ENCODE measurements at places on chromosomes 5 and 9.

GRCh38 chr5:171226096-171226754 is 82.8 kb upstream of the TLX3 start:
- DNase-seq: no peak

DNA sequence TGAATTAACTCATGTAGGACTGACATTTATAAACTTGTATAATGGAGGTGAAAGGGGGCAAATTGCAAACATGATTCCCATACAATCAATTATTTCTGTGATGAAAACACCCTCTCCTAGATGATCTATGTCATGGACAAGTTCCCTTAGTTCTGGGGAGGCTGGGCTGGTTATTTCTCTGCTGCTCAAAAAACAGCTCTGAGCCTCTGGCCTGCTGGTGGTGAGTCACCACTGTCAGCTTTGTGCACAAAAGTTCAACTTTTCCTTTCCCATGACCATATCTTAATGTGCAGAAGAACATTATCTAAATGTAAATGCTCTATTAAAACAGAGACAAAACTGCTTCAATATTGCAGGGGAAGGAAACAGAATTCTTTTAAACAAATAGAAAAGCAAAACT is 85.0 kb downstream of the HMHB1 start:
- DNase-seq: no peak

- DNase-seq: no peak
Observed at GRCh38 chr9:123679330-123679987, 250.5 kb downstream of the DENND1A start.

DNA sequence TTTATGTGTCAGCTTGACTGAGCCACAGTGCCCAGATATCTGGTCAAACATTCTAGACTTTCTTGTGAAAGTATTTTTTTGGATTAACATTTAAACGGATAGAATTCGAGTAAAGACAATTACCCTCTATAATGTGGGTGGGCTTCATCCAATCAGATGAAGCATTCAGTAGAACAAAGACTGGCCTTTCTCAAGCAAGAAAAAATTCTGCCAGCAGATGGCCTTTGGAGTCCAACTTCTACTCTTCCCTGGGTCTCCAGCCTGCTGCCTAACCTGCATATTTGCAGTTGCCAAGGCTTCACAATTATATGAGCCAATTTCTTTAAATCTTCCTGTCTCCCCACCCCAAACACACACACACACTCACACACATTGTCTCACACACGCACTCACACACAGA is 86.4 kb downstream of the MED10 start:
- no peak for DNase-seq

- no peak for DNase-seq
Observed at GRCh38 chr5:88664645-88665044, 218.3 kb downstream of the MEF2C start.

DNA sequence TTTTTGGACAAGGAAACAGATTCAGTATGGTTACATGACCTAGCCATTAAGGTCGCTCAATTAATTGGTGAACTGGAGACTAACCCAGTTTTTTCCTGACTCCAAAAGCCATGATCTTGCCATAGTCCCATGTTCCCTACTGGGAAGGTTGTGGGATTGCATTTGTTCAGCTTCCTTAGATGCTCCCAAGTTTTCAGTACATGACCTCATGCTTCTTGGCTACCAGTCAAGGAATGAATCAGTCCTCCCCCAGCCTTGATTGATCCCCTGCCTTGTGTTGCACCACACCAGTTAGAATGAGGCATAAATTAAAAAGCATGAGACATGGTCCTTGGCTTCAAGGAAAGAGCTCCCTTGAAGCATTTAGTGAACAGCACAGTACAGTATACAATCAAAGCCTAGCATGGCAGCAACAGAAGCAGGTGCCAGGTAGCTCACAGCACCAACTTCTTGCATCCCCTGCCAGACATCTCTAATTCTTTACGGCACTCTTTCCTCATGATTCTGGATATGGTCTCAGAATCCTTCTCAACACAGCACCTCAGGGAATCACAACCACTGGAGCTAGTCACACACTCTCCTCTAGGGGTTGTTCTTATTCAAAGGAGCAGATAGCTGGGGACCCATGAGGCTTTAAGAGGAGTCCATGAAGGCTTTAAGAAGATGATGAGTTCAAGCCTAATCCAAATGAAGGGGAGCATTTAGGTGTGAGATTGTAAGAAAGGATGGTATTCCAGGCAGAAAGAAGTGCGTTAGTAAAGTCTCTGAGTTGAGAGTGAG is 295.5 kb upstream of the CLINT1 start:
- no peak for DNase-seq

DNA sequence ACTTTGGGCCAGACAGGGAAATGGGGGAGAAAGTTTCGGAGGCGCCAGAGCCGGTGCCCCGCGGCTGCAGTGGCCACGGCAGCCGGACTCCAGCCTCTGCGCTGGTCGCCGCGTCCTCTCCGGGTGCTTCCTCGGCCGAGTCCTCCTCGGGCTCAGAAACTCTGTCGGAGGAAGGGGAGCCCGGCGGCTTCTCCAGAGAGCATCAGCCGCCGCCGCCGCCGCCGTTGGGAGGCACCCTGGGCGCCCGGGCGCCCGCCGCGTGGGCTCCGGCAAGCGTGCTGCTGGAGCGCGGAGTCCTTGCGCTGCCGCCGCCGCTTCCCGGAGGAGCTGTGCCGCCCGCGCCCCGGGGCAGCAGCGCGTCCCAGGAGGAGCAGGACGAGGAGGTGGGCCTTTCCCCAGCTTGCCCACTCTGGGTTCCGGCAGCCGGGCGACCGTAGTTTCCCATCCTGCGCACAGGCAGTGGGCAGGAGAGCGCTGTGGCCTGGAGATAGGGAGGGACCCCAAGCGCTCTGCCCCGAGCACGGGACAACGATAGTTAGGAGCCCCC is 516 bp downstream of the MAST4 start:
- DNase-seq: no peak

DNA sequence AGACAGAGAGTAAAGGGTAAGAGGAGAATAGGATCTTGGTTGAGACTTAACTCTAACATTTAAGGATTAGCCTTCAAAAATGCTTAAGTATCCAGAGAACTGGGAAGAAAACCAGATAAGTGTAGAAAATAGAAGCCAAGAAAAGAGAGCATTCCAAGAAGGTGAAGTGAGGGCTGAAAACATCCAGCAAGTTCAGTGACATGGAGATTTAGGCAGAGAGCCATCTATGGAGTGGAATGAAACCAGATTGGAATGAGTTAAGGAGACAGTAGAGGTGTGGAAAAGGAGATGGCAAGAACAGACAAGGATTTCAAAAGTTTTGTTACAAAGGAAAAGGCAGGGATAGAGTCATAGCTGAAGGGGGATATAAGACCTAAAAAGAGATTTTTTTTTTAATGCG is 188.1 kb downstream of the TRPM3 start:
- DNase-seq: no peak

DNA sequence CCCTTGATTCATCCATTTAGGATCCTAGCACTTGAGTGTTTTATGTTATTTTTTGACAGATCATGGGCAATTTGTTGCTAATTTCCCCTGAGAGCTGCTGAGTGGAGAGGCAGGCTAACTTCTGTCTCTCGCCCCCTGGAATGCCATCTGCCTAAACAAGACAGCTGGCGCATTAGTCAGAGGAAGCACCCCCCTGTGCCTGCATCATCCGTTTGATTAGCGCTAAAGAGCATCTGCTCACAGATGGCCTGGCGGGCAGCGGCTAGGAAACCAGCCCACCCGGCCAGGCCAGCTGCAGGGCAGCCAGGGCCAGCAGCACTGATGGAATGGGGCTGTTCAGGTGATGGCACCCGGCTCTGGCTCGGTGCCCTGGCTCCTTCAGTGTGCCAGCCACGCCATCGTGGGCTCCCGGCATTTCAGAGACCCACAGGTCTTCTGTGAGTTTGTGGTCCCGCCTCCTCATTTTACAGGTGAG is 22.9 kb upstream of the ASS1 start:
- no peak for DNase-seq

GRCh38 chr5:137838976-137839375 is 28.7 kb upstream of the MYOT start:
- DNase-seq: no peak
